ENCODE measurements at places on chromosomes 2 and 18.

- no peaks in the 10 kb centered on the region for H3K36me3 ChIP-seq
- H3K4me3 ChIP-seq: no peak overlapping the region
- no peak for DNase-seq
- H3K27ac ChIP-seq: no peak overlapping the region
- H3K4me1 ChIP-seq: no peaks in the 10 kb centered on the region
Observed at GRCh38 chr2:177545981-177546585, 153.5 kb downstream of the AGPS start.

DNA sequence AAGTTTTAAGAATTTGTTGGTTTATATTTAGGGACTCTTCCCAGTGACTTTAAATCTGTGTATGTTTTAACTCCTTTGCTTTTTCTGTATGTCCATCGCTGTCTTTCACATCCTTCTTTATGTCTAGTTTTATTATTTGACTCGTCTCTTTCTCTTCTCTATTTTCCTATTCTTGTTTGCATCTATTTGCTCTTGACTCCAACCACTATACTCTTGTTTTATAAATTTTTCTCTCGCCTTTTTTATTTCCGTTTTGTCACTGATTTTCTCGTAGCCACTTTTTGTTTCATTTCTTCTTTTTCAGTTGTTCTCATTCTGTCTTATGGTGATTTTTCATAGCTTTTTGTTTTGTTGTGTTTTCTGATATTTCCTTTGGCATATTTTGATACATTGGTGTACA, 170.5 kb upstream of the NETO1 start:
- no peaks in the 10 kb centered on the region for H3K36me3 ChIP-seq
- H3K27ac ChIP-seq: no peak overlapping the region
- no peak for DNase-seq
- no peak overlapping the region for H3K4me3 ChIP-seq
- H3K4me1 ChIP-seq: no peaks in the 10 kb centered on the region

- no peaks in the 10 kb centered on the region for H3K27me3 ChIP-seq
- H3K27ac ChIP-seq: no peak overlapping the region
- H3K4me3 ChIP-seq: no peak overlapping the region
- H3K4me1 ChIP-seq: no peaks in the 10 kb centered on the region
- no peak for DNase-seq
- no peaks in the 10 kb centered on the region for H3K36me3 ChIP-seq
Observed at GRCh38 chr2:207468488-207468887, 61.3 kb upstream of the CREB1 start.

DNA sequence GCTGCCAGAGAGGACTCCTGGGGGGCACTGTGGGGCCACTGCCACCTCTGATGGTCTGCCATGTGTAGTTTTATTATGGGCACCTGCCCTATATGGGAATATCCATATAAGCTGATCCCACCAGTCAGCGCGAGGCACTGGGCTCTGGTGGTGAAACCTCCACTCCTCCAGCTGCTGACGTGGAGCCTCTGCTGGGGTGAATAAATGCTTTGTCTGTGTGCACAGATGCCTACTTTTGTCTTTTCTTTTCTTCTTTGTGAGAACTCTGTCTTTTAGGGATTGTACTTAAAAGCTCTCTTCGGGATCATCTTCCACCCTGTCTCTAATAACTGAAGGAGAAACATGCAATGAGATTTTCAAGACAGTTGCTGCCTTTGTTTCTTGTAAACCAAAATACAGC, 68.9 kb upstream of the NCK2 start:
- H3K4me1 ChIP-seq: no peaks in the 10 kb centered on the region
- H3K4me3 ChIP-seq: no peak overlapping the region
- H3K27ac ChIP-seq: no peak overlapping the region
- no peaks in the 10 kb centered on the region for H3K36me3 ChIP-seq

DNA sequence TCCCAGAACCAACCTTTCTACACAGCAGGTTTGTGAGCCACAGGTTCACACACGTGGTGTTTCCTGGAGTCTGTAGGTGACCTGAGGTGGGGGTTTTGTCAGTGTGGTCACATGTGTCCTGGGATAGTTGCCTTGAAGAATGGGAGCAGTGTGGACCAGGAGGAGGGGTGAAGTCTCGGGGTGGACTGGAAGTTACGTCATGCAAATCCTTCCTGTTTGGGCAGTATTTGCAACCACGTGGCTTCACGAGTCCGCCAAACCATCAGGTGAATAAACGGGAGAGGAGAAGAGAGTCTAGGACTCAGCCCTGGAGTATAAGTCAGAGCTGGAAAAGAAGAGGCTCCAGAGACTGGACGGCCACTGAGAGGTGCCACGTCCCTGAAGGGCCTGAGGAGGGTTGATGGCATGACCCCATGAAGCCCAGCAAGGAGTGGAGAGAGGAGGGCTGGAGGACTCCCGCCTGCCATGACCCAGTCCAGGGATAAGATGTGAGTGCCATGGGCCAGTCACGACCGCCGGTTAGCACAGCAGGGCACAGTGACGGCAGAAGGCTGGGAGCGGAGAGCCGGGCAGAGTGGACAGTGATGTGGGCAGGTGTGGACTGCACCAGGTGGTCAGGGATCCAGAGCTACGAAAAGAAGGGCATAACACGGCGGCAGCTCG, 16.5 kb downstream of the LPIN1 start:
- H3K4me1 ChIP-seq: no peaks in the 10 kb centered on the region
- H3K4me3 ChIP-seq: no peak overlapping the region
- H3K27me3 ChIP-seq: no peaks in the 10 kb centered on the region
- H3K27ac ChIP-seq: no peak overlapping the region
- no peak for DNase-seq
- no peaks in the 10 kb centered on the region for H3K36me3 ChIP-seq

DNA sequence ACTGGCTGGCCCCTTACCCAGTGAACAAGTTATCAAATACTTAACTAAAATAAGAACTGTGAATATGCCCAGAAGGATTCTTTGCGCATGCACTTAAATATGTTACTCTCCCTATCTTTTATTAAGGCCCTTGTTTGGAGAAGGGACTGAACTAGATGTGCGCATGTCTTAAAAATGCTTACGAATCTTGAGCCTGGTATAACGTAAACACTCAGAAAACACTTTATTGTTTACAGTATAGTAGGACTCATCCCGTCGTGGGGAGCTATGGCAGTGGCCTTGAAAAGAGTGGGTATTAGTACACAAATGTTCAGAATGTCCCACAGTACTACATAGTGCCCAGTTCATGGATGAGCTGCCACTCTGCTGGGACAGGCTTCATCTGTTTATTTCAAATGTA, 75.9 kb upstream of the MAP4K3 start:
- peak overlapping the region; percentile 8 for H3K27ac ChIP-seq
- DNase-seq: no peak
- no peaks in the 10 kb centered on the region for H3K27me3 ChIP-seq
- H3K36me3 ChIP-seq: no peaks in the 10 kb centered on the region
- H3K4me3 ChIP-seq: no peak overlapping the region

DNA sequence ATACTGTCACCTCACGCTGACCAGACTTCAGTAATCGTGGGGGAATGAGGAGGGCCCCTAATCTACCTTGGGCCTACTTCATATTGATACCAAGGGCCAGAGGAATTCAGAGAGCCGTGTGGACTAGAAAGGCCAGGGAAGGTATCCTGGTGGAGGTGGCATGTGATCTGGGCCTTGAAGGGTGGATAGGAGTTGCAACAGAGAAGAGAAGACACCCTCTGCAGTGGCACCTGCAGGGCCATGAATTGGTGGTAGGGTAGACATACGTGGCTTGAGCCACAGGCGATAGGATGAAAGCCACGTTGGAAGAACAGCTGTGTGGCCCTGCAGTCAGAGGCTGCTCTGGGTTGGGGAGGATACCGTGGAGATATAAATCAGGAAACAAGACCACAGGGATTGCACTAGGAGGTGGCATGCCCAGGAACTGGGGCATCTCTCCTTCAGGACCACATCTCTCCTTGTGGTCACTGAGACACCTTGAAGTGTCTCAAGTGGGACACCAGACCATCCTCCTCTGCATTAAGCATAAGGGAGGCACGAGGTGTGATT, 141.4 kb downstream of the CYP26B1 start:
- H3K27me3 ChIP-seq: no peaks in the 10 kb centered on the region
- H3K36me3 ChIP-seq: no peaks in the 10 kb centered on the region
- no peaks in the 10 kb centered on the region for H3K4me1 ChIP-seq
- no peak overlapping the region for H3K27ac ChIP-seq
- no peak overlapping the region for H3K4me3 ChIP-seq

GRCh38 chr18:21100678-21101077, 10.9 kb downstream of the ROCK1 start:
- no peak overlapping the region for H3K27ac ChIP-seq
- DNase-seq: no peak

DNA sequence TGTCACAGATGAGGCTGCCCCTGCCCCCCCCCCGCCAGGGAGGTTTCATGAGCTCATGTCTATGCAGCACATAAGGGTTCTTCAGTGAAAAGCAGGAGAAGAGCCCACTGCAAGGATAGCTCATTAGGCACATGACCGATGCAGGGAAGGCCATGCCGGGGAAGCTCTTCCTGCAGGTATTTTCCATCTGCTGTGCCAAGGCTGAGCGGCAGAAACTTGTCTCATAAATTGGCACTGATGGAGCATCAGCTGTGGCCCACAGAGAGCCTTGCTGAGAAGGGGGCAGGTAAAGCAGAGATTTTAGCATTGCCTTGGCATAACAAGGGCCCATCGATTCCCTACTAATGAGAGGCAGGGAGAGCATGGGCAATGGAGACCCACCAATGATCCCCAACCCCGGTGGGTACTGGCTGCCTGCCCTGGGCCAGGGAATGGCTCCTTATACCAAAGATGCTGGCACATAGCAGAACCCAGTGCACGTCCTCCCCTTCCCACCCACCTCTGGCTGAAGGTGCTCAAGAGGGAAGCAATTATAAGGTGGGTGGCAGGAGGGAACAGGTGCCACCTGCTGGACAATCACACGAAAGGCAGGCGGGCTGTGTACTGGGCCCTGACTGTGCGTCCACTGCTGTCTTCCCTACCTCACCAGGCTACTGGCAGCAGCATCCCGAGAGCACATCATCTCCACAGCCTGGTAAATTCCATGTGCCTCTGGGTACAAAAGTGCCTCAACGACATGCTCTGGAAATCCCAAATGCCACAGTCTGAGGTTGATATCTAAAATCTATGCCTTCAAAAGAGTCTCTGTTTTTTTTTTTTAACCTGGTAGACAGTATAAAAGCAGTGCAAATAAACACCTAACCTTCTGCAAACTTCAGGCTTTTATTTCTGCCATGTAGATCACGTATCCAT, 41.4 kb downstream of the STEAP3 start:
- DNase-seq: peak; percentile 50
- no peaks in the 10 kb centered on the region for H3K36me3 ChIP-seq
- H3K4me3 ChIP-seq: no peak overlapping the region
- no peaks in the 10 kb centered on the region for H3K4me1 ChIP-seq
- H3K27ac ChIP-seq: no peak overlapping the region
- no peaks in the 10 kb centered on the region for H3K27me3 ChIP-seq

GRCh38 chr2:71545572-71546274, 92.4 kb downstream of the DYSF start:
- H3K4me3 ChIP-seq: no peak overlapping the region
- H3K27me3 ChIP-seq: no peaks in the 10 kb centered on the region
- peak; percentile 56 for DNase-seq
- no peaks in the 10 kb centered on the region for H3K4me1 ChIP-seq

DNA sequence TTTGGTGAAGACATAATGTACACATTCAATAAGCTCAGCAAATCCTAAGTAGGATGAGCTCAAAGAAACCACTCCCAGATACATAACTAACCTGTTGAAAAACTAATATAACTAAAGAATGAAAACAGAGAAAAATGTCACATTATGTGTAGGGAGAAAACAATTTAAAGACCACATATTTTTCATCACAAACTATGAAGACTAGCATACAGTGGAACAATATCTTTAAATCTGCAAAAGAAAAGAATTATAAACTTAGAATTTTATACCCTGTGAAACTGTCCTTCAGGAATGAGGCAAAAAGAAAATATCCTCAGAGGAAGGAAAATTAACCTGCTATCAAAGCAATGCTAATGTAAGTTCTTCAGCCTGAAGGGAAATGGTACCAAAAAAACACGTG, 151.5 kb downstream of the PIEZO2 start:
- no peaks in the 10 kb centered on the region for H3K4me1 ChIP-seq
- no peaks in the 10 kb centered on the region for H3K36me3 ChIP-seq
- no peak overlapping the region for H3K4me3 ChIP-seq
- H3K27ac ChIP-seq: no peak overlapping the region
- no peaks in the 10 kb centered on the region for H3K27me3 ChIP-seq
- no peak for DNase-seq

DNA sequence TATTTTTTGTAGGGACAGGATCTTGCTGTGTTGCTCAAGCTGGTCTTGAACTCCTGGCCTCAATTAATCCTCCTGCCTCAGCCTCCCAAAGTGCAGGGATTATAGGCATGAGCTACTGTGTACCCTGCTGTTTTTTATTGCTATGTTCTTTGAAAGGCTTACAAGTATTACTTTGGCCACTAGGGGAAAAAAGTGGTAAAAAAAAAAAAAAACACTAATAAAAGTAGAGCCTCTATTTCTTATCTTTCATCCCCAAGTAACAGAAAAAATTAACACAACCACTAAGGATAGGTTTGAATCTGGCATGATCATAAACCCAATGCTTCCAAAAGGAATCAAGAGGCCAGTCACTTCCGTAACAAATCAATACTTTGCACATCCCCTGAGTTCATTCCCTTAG, 11.6 kb downstream of the NOL10 start:
- no peak for DNase-seq
- no peaks in the 10 kb centered on the region for H3K36me3 ChIP-seq
- no peak overlapping the region for H3K27ac ChIP-seq
- no peaks in the 10 kb centered on the region for H3K4me1 ChIP-seq
- H3K4me3 ChIP-seq: no peak overlapping the region

DNA sequence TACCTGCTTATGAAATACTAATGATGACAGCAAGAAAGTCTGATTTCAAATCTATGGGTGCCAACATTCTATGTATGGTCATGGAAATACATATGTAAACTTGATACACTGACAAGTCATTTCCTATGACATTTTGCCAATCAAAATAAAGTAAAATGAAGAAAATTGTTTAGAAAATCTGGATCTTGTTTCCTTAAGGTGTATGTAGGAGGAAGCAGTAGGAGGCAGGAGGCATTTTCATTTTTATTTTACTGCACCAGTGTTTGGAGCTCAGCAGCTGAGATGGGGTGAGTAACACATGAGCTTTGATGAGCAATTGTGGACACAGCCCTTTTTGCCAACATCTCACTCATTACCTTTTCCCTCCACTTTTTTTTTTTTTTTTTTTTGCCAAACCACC, 167.0 kb downstream of the AFF3 start:
- no peak overlapping the region for H3K27ac ChIP-seq
- DNase-seq: no peak
- H3K36me3 ChIP-seq: no peaks in the 10 kb centered on the region
- peaks cover 7% of the 10 kb centered on the region for H3K4me1 ChIP-seq
- H3K4me3 ChIP-seq: no peak overlapping the region
- no peaks in the 10 kb centered on the region for H3K27me3 ChIP-seq

GRCh38 chr2:112092286-112093041, 37.4 kb downstream of the TMEM87B start:
- no peaks in the 10 kb centered on the region for H3K36me3 ChIP-seq
- no peaks in the 10 kb centered on the region for H3K27me3 ChIP-seq
- no peak for DNase-seq
- no peak overlapping the region for H3K27ac ChIP-seq

- no peak for DNase-seq
- no peaks in the 10 kb centered on the region for H3K4me1 ChIP-seq
- H3K27ac ChIP-seq: no peak overlapping the region
- no peaks in the 10 kb centered on the region for H3K27me3 ChIP-seq
Observed at GRCh38 chr2:20513946-20514345, 67.1 kb downstream of the RHOB start.
